ENCODE measurements at places on chromosomes 2 and 18. TPM values are rescaled to one million over a fixed set of nuclear protein-coding genes. Genes with fewer than 3 reads are reported as not detected.

GRCh38 chr18:47380153-47380552 is 128.7 kb upstream of the SKOR2 start:
- H3K27me3 ChIP-seq, result no peaks in the 10 kb centered on the region
- no peaks in the 10 kb centered on the region for H3K36me3 ChIP-seq
- no peaks in the 10 kb centered on the region for H3K4me1 ChIP-seq
- H3K4me3 ChIP-seq, result no peak overlapping the region
- no peak overlapping the region for H3K27ac ChIP-seq

The SULT1C4 gene
- total RNA-seq, result not detected

DNA sequence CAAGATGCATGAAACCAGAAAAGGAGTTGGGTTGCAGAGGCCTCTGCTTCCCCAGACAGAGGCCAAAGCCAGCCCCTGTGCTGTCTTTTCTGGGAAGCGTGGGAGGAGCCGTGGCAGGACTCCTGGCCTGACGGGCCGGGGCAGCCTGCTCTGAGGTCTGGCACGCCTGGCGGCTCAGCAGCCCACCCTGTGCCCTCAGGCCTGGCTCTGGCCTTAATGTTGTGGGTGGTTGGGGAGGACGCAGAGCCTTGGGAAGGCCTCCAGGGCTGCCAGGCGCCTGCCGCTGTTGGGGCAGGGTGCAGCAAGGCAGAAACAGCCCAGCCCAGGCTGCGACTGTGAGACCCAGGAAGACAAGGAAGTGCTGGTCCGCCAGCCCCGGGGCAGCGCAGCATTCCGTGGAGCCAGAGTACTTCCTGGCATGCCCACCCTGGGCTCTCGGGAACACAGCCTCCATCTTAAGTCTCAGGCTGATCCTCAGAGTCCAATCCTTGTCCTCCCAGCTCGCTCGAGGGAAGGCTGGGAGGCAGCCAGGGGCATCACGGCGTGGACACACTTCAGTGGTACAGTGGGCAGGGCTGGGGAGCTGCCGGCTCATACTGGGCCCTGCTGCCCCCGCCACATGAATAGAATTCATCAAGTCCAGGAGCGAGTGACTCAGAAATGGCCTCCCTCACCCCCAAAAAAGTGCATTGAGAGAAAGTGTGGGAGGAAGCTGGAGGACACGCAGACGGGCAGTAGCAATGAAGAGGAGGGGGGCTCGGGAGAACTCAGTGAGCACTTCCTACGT is 72.6 kb downstream of the EMX1 start:
- no peak overlapping the region for H3K27ac ChIP-seq
- no peaks in the 10 kb centered on the region for H3K36me3 ChIP-seq
- DNase-seq, result no peak
- peaks cover 4% of the 10 kb centered on the region for H3K4me1 ChIP-seq
- H3K4me3 ChIP-seq, result no peak overlapping the region

The OXER1 gene
- not detected for total RNA-seq

GRCh38 chr2:76211991-76212985 is 501.6 kb upstream of the GCFC2 start:
- no peaks in the 10 kb centered on the region for H3K36me3 ChIP-seq
- no peak for DNase-seq
- no peaks in the 10 kb centered on the region for H3K4me1 ChIP-seq
- H3K4me3 ChIP-seq, result no peak overlapping the region
- no peak overlapping the region for H3K27ac ChIP-seq
- no peaks in the 10 kb centered on the region for H3K27me3 ChIP-seq

Data from natural killer cell treated with Interleukin-12 subunit alpha and Interleukin-12 subunit beta and Interleukin-15 and Interleukin-18, amount 100 ng/mL, for 72 hours (primary cell).